Mucosa of gallbladder (tissue), 1 donor: ENCODE measurements at places on chromosomes 6 and 20.

DNA sequence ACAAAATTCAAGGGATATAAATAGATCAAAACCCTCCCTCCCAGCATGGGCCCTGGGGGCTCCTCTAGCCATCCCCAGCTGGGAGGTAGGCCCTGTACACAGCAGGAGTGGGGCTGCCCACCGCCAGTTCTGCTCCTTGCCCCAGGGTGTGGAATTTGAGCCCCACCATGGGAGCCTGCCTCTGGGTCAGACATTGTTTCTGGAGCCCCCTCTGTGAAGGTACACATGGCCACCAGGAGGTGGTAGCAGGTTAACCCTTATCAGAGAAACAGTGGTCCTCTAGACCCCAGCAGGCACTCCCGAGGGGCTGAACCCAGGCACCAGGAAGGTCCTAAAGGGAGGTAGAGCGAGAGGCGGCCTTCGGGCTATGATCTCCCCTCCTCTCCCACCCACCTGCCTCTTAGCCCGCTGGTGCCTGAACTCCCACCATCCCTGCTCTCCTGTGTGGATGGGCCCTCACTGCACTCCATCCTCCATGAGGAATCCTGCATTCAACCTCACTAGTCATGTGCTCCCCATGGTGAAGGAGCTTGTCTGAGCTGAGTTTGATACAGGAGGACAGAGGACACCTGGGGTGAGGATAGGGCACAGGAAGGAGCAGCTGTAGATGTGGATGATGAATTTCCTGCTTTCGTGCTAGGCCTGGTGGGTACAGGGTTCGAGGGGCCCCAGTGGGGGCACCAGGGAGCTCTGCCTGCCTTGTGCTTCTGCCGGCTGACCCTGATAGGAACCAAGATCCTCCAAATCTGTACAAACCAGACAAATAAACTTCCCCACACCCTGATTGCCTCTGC, 114.9 kb downstream of the GRM4 start:
- DNase-seq: no peak

DNA sequence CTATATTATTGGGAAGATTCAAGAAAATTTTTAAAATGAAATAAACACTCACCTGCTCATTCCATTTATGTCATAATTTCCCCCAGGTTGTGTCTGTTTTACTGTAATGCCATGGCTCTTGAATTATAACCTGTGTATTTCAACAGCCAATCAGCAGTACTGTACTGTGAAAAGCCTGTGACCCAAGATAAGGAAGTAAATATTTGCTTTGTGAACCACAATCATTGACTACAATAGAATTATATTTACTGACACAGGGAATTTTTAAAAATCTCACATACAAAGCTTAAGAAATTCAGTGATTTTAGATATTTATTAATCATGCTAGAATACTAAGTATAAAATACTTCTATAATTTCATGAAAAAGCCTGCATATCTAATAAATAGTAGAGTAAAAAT, 6.0 kb downstream of the RGS17 start:
- no peak for DNase-seq

GRCh38 chr6:12068899-12069557, 56.9 kb downstream of the HIVEP1 start:
- no peak for DNase-seq

GRCh38 chr6:166620478-166621113, 6.5 kb downstream of the RPS6KA2 start:
- DNase-seq: peak; percentile 8

DNA sequence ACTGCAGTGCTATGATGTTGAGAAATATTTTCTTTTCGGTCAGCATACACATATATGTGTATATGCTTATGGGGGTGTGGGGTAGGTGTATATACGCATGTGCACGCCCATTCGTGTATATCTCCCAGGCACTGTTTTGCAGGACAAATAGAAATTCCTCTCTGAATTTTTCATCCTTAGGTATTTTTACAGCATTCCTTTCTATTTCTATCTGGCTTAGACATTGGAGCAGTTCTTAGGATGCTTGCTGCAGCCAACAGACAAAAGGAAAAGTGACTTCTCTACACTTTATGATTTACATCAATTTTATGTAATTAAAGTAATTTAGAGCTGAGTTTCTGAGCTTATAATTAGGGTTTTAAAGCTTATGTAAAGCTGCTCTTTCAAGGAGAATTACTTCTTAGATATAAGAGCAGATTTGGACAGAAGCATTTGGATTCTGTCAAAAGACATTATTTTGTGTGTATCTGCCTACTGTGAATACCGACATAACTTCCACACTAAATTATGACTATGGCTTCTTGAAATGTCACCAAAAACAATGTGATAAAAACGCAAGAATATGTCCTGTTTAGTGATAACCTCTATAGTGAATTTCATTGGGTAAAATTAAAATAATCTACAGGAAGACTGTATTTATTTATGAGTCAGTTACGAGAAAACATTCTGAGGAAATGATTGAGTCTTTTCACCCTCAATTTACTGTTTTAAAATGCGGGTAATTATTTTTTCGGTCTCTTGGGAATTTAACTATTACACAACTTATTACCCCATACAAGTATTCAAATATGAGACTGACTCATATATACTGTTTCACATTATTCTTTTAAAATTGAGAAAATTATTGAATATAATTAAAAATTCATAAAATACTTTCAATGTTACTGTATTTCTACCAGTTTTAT, 21.3 kb upstream of the CEP43 start:
- no peak for DNase-seq

DNA sequence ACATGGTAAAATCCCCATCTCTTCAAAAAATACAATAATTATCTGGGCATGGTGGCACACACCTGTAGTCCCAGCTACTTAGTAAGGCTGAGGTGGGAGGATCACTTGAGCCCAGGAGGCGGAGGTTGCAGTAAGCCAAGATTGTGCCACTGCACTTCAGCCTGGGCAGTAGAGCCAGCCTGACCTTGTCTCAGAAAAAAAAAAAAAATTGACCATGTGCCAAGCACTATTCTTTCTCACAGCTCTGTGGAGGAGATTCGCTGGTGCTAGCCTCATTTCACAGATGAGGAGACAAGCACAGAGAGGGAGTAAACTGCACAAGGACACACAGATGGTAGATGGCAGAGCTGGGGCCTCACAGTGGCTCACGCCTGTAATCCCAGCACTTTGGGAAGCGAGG, 131.8 kb upstream of the JARID2 start:
- no peak for DNase-seq

GRCh38 chr6:36358226-36358915, 21.7 kb upstream of the BNIP5 start:
- DNase-seq: no peak

- DNase-seq: no peak
Measured at GRCh38 chr6:169415179-169415578, 161.5 kb upstream of the THBS2 start.
